Stimulated activated CD4-positive, alpha-beta T cell treated with anti-CD3 and anti-CD28 coated beads, Interleukin-12 subunit alpha, Interleukin-12 subunit beta, amount 100 ng/mL, for 24 hours (primary cell): ENCODE measurements at places on chromosomes 1 and 21.
A peak's percentile ranks its signal among the peaks of the same experiment; 100 is the strongest.

DNA sequence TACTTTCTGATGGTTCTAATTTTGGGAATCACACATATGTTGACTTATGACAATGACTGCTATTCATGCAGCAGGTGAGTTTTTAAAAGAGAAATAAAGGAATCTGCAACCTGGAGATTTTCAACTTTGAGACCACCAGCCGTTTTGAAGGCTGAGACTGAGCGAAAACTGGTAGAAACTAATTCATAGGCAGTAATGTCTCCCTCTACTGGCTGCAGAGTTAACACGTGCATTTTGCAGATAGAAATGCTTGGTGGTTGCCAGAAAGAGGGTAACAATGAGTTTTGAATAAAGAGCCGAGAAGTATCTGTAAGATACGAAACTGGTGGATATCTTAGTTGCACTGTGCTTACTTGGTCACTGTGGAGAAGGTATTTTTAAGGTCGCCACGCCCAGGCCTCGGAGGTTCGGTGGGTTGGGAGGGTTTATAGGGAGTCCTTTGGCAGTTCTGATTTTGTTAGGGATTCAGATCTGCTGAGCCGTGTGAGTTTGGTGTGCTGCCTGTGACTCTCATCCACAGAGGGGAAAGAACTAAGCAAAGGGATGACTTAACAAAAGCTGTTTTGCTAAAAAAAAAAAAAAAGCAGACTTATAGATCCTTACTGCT lies 83.0 kb downstream of the RYR2 start:
- DNase-seq = no peak

GRCh38 chr1:185934476-185935189 lies 200.4 kb downstream of the HMCN1 start:
- no peak for DNase-seq

GRCh38 chr1:203799157-203799556 lies 3.7 kb downstream of the ZBED6 start:
- DNase-seq = no peak

DNA sequence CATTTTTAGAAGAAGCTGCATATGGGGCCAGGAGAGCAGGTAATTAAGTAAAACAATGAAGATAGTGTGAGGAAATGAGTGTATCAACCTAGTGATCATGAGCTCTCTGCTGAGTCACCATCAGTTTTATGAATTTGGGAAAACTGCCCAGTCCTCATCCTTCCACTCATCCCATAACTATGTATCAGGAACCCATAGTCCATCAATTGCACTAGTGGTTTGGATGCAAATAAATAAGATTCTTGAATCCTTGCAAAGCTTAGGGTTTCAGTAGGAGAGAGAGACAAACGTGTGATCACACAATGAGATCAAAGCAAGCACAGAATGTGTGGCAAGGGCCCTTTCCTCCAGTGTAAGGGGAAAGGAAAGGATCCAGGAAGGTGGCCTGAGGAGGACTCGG lies 145.6 kb downstream of the ZZZ3 start:
- DNase-seq = no peak

DNA sequence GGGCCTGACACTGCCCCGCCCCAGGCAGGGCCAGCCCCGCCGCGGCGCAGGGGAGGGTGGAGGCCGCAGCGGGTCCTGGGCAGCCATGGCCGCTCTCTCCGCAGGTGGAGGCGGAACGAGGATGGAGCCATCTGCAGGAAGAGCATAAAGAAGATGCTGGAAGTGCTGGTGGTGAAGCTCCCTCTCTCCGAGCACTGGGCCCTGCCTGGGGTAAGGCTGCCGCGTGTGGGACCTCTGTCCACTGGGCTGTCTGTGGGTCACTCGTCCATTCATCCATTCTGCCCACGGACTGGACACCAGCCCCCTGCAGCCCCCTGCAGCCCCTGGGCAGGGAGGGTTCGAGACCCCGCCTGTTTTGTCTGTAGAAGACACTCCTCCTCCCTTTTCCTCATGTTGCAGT lies 18.4 kb upstream of the LRRC3 start:
- no peak for DNase-seq

DNA sequence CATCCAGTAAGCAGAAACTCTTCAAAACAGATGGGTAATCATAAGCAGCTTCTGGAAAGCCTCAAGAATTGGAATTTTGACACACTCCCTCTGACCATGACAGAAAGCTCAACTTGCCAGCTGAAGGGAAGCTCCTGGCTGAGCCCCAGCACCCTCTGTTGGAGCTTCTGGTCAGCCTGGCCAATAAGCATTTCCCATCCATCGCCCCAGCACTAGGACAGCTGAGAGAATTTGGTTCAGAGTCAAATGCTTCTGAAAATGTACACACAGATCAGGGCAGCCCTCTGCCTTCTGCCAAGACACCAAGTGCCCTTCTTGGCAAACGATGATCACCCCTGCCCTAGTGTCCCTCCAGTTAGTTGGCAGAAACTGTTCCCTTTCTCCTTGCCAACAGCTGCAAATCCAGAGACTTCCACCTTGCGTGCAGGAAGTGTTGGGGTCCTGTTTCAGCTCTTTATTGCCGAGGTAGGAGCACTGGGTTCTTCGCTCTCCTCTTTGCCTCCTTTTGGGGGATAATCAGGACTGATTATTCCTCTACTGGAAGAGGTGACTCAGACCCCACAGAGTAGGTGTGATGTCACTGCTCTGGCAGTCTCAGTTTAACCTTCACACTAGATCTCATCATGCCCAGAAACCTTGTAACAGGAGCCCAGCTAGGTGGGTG lies 11.9 kb downstream of the PIGV start:
- no peak for DNase-seq

- DNase-seq = no peak
Observed at GRCh38 chr21:33228455-33228854, 1.3 kb upstream of the IFNAR2 start.

DNA sequence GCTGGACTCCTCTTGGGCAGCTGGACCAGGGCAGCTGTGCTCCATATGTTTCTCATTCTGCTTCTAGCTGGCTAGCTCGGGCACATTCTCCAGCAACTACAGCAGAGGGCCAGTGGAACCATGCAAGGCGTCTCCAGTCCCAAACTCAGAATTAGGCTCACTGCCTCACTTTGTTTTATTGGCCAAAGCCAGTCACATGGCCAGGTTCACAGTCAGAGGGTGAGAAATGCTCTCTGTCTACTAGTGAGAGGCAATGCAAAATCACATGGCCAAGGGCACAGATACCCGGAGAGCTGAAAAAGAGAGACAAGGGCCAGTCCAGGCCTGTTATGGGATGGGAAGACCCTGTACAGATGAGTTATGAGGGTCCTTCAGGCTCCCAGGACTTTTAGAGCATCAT lies 78.8 kb upstream of the KLHDC7A start:
- DNase-seq = no peak

- no peak for DNase-seq
Observed at GRCh38 chr1:19028110-19028509, 71.6 kb upstream of the IFFO2 start.

DNA sequence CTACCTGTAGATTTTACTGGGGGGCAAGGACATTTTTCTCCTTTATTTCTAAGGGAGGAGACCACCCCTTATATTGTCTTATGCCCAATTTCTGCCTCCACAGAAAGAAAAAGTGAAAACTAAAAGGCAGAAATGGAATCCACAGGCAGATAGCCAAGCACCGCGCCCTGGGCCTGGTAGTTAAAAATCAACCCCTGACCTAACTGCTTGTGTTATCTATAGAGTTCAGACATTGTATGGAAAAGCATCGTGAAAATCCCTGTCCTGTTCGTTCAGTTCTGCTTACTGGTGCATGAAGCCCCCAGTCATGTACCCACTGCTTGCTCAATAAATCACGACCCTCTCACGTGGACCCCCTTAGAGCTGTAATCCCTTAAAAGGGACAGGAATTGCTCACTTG lies 33.7 kb upstream of the IL6R start:
- DNase-seq = no peak

DNA sequence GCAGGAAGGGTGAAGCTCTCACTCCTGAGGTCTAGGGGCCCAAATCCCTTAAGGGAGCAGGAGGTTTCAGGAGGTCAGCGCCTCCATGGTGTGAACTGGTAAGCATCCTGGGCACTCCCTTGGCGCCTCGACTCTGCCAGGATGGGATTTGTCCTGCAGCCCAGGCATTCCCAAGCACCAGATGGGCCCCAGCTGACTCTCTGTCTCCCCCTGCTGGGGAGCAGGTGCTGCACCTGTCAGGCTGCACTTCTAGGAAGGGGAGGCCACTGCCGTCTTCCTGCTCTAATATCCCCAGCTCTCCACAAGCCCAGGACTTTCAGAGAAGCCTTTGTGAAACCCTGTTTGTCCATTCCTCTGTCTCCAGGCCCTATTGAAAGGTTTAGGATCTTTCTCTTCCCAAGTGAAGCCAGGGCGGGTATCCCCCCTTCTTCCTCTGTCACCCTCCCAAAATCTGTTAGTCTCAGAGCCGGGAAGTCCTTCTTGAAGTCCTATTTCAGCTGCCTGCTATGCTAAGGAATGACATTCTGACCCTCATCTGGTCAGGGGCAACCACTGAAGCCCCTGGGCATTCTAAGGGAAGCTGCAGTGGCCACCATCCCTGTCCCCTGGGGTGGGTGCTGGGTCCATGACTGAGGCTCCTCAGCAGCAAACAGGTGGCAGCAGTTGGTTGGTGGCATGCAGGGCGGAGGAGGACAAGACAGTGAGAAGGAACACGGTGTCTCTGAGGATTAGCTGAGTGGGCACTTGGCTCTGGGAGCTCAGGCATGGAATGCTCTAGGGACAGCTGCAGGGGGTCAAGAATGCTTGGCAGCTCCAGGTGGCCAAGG lies 3.2 kb downstream of the MYBPH start:
- peak; percentile 43 for DNase-seq

- DNase-seq = no peak
Observed at GRCh38 chr1:200452850-200453552, 43.2 kb upstream of the ZNF281 start.

GRCh38 chr1:61247881-61248752 lies 165.8 kb downstream of the NFIA start:
- no peak for DNase-seq

GRCh38 chr21:41666641-41667081 lies 100.2 kb downstream of the RIPK4 start:
- no peak for DNase-seq

GRCh38 chr1:17135530-17135929 lies 16.3 kb upstream of the PADI2 start:
- no peak for DNase-seq

DNA sequence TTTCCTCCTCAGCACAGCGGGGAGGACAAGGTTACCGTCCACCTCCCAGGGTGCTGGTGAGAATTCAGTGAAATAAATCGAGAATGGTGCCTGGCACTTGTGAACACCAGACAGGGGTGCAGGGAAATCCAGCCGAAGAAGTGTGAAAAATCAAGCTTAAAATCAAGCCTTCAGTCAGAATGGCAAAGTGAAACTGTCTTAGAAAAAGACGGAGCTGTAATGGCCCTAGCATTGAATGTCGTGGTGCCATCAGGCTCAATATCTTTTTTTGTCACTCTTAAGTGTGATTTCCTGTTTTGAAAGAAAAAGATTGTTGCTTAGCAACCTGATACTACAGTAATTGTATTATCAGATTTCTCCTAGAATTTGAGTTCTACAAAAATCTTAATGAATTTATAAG lies 22.1 kb downstream of the EDARADD start:
- DNase-seq = no peak

- peak; percentile 22 for DNase-seq
Observed at GRCh38 chr1:4652631-4653327, 1.6 kb upstream of the AJAP1 start.

GRCh38 chr1:43453442-43454269 lies at the start of gene HYI:
Gene HYI (minus strand): TSS chr1:43453931. CDS start chr1:43453793, 138 bp downstream.
- peak; percentile 68 for DNase-seq

DNA sequence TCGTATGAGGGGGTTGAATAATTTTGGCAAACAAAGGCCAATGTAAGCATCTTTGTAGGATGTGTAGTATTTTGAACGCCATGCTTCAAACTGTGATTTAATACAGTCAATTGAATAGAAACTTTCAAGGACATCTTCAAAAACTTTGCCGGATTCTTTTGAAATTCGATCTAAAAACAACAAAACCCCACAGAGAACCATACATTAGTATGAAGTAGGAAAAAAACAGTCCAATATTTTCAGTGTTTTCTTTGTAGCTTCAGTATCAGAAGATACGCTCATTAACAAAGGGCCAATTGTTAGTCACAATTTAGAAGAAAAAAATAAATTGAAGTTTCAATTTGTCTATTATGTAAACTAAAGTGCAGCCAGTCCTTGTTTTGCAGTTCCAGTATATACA lies 20.7 kb upstream of the SYNJ1 start:
- no peak for DNase-seq

DNA sequence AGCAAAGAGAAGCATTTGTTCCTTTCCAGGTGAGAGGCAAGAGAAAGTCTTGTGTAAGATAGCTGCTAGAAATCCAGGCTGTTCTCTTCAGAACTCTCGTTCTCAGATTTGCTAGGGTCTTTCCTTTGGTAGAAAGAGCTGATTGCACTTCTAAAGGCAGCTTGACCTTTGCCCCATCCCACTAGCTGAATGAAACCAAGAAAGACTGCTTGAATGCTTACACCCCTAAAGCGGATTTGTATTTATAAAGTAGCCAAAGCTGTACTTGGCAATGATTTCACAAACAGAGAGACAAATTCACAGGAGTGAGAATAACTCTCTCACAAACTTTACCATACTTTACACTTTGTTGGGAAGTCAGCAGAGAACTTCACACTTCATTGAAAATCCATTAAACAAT lies 424.1 kb downstream of the TTLL7 start:
- no peak for DNase-seq

DNA sequence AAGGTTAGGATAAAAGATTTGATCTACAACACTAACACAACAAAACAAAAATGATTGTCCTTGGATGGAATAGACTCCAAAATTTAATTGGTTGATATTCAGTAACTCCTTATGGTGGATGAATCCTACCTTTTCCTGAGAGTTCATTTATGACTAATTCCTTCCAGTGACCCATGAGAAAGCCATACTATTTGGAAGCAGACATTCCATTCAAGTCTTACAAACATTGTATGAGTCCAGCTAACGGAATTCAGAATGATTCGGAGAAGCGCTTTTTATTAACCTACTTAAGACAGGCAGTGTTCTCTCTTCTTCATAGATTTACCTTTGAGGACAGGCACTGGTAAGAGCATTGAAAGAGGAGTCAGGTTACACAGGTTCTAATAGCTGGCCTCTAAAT lies 155.6 kb upstream of the ZNF648 start:
- DNase-seq = no peak

- DNase-seq = no peak
Observed at GRCh38 chr21:39232861-39233291, 49.6 kb upstream of the PSMG1 start.

DNA sequence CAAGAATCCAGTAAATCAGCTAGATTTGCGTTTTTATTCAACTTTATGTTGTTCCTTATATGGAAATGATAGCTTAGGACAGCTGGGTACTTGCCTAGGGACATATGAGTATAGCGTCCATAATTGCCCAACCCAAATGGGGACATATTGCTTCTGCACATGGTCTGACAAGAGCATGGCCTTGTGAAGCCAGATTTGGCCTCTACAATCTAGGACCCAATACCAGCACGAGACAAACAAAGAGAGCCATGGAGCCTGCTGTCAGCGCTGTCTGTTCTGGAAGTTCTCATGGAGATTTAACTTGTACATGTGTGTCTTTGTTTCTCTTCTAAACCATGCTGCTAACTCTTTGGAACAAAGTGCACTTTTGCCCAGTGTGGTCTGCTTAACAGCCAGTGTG lies 240.0 kb upstream of the CAMK1G start:
- DNase-seq = no peak

- DNase-seq = no peak
Observed at GRCh38 chr1:9910076-9910422, at the start of gene CTNNBIP1. Gene CTNNBIP1 (minus strand): TSS chr1:9910269. CDS start chr1:9872064, 38,205 bp downstream.
